ENCODE measurements at places on chromosomes 11 and 22.

DNA sequence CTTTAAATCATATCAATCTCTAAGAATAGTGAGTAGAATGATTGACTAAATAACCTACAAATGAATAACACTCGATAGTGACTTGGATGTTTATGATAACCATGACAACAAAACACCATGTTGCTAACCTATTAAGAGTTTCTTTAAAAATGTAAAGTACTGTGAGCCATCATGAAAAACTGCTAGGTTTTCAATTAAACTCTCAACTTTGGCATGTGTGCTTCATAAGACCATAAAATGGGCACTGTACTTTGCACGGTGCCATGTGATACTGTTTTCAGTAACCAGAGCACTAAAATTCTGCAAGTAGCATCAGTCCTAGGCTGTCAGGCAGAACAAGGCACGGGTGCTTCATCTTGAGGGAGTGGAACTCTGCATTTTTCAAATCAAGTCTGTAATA, 96.2 kb upstream of the TRIM77 start:
- no peak for DNase-seq

GRCh38 chr11:95605271-95605940, 184.2 kb downstream of the FAM76B start:
- DNase-seq: no peak

GRCh38 chr11:74288911-74289310, 22.5 kb downstream of the P4HA3 start:
- no peak for DNase-seq

DNA sequence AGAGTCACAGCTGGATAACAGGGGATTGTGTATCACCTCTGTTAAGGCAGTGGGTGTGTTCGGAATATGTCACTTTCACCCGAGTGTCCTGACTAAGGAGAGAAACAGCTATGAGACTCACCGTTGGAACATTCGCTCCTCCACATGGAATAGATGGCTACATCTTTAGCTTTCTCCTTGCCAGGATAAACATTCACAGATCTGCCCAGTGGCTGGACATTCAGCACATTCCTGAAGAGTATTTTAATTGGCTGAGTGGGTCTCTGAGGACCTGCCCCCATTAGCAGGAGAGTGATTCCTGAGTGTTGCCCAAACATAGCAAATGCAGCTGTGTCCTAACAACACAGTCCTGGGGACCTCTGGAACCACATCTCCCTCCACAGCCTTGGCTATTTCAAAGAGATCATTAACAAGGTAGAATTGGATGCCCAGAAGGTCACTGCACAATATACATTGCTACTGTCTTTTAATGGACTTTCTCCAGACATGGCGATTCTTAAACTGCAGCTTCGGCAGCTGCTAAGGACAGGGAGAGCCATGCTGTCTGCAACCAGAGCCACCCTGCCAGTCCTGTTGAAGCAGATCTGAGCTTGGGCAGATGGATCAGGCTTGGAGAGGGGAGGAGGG, 435.0 kb upstream of the CADM1 start:
- peak; percentile 43 for DNase-seq

- DNase-seq: no peak
Observed at GRCh38 chr11:65116370-65117205, 913 bp downstream of the ZNHIT2 start.

DNA sequence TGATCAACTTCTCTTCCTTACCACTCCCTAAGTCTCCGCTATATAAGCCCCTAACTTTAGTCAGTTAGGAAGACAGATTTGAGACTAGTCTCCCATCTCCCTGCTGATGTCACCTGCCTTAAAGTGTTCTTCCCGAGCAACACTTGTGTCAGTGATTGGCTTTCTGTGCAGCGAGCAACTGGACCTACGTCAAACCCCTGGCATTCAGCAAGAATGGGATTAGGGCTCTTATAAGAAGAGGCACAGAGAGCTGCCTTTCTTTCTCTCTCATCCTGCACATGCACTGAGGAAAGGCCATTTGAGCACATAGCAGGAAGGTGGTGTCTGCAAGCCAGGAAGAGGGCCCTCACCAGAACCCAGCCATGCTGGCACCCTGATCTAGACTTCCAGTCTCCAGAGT, 116.6 kb upstream of the THY1 start:
- no peak for DNase-seq

GRCh38 chr11:74179234-74180052, 8.4 kb downstream of the PPME1 start:
- peak; percentile 5 for DNase-seq

- no peak for DNase-seq
Observed at GRCh38 chr11:86678296-86678695, 5.9 kb upstream of the ME3 start.

GRCh38 chr11:18384157-18384641, 10.2 kb upstream of the LDHA start:
- peak; percentile 67 for DNase-seq

GRCh38 chr22:48957311-48957986, 870.2 kb downstream of the BRD1 start:
- no peak for DNase-seq

GRCh38 chr11:87281496-87281895, 243.8 kb downstream of the TMEM135 start:
- peak; percentile 66 for DNase-seq

DNA sequence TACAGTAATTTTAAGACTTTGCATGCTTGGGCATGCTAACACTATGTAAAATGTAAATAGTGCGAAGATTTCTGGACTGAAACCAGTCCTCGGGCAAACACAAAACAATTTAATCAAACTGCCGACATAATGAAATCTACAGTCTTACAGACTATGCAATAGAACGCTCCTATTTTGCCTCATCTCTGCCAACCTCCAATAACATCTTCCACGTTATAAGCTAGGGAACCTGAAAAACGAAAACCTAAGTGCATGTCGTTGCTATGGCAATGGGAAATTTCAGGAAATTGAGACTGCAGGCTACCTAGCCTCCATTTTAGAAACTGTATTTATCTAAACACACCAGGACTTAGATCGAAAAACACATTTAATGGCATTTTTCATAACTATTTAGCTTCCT, 1.1 kb downstream of the CSTF3 start:
- peak; percentile 31 for DNase-seq

- no peak for DNase-seq
Observed at GRCh38 chr22:43421914-43422615, 10.3 kb downstream of the MPPED1 start.

DNA sequence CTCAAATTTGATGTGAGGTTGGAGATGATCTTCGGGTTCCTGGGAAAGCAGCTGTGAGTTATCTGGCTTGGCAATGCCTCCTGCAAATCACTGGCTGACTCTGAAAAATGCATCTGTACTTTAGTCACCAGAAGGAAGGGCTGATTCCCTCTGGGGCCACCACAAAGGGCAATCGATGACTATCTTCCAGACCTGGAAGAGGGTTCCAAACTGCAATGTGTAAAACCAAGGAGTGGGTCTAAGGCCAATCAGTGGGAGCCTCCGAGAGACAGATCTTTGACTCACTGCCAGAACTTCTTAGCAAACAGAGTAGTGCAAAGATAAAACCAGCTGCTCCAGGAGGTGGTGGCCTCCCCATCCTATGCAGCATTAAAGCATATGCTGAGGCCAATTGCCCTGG, 29.1 kb upstream of the PAK1 start:
- DNase-seq: peak; percentile 54

- no peak for DNase-seq
Observed at GRCh38 chr11:116600930-116601329, 171.9 kb downstream of the BUD13 start.

GRCh38 chr11:31874631-31875191, 63.6 kb upstream of the PAX6 start:
- DNase-seq: no peak

DNA sequence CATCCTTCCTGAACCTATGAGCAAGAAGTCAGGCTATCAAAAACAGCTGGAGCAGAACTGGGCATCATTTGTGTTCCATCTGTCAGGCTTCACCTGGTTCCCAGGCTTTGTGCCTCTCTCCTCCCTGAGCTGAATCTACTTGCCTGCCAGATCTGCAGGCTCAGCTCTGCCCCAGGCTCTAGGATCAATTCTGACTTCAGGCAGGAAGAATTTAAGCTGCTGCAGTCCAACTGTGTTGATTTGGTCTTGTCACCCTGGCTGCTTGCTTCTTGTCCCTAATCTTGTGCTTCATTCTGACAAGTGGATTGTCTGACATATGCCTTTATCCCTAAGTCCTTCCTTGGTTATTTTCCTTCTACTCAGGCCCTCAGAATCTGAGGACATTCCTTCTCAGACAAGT, 31.6 kb upstream of the CADM1 start:
- DNase-seq: no peak

- DNase-seq: no peak
Observed at GRCh38 chr11:94144216-94144615, 15.6 kb downstream of the PANX1 start.

GRCh38 chr11:106051103-106051502, 26.0 kb downstream of the KBTBD3 start:
- no peak for DNase-seq

- DNase-seq: peak; percentile 83
Observed at GRCh38 chr22:39152511-39153219, at the start of gene CBX7. TSS of gene CBX7 (minus strand) at chr22:39152680. CDS start at chr22:39152444, 236 bp downstream.

GRCh38 chr11:2265396-2265795, 5.0 kb downstream of the ASCL2 start:
- DNase-seq: no peak

DNA sequence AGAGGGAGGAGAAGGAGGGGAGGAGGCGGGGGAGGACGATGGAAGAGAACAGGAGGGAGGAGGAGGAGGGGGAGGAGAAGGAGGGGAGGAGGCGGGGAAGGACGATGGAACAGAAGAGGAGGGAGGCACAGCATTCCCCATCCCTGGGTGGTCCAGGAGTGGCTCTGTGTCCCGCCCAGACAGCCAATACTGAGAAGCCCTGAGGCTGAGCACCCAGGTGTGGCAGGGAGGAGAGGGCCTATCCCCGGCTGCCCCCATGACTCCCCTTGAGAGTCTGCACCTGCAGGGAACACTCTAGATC, 717 bp downstream of the MRGPRE start:
- no peak for DNase-seq
